ENCODE measurements at places on chromosomes 12 and 14.

- DNase-seq = no peak
Observed at GRCh38 chr12:82800185-82800584, 113.5 kb downstream of the TMTC2 start.

GRCh38 chr12:124369827-124370378, 75.0 kb downstream of the RFLNA start:
- no peak for DNase-seq

GRCh38 chr14:36767603-36768281, 106.1 kb downstream of the PAX9 start:
- DNase-seq = no peak

DNA sequence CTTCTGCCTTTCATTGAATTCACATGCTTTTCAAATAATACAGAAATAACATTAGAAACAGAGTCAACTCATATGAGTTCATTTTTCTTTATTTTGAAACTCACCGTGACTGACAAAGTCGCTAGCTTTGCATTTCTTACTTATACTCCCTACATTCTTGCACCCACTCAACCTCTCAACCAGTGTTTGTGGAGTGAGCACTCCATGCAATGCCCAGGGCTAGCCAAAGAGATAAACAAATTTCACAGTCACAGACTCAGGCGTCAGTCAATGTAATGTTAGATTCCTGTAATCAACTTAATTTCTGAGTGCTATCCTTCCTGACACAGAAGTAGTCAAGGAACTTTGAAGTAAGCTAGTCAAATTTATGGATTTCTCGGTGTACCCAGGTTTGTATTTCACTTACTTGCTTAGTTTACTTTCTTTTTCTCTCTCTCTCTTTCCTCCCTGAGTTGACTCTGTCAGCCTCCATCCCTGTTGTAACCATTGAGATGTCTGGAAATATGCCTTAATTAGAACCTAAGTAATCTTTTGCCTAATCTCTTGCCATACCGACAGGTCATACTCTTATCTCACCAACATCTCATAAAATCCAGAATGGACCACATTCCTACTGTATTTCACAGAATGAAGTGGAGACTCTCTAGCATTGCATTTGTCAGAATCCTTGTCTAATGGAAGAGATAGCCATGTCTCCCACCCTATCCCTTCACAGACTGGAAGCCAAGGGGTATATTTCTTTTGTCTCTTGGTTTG, 413.0 kb downstream of the AEBP2 start:
- DNase-seq = no peak

DNA sequence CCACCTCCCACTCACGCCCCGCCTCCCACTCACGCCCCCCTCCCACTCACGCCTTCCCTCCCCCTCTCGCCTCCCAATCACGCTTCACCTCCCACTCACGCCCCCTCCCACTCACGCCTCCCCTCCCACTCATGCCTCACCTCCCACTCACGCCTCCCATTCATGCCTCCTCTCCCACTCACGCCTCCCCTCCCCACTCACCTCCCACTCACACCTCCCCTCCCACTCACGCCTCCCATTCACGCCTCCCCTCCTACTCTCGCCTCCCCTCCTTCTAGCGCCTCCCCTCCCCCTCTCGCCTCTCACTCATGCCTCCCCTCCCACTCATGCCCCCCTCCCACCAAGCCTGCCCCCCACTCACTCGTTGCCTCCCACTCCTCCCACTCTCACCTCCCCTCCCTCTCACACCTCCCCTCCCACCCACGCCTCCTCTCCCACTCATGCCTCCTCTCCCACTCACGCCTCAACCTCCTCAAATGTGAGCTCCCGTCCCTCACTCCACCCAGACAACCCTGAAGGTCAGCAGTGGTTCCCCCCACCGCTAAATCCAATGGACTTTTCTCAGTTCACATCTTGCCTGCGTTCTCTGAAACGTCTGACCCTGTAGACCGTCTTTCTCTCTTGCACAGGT, 39.8 kb downstream of the TMEM63C start:
- DNase-seq = no peak

- no peak for DNase-seq
Observed at GRCh38 chr12:83386527-83387264, 700.0 kb downstream of the TMTC2 start.

GRCh38 chr12:76706761-76707160, 57.2 kb upstream of the ZDHHC17 start:
- DNase-seq = no peak

GRCh38 chr12:51721282-51721940, 127.1 kb downstream of the FIGNL2 start:
- no peak for DNase-seq

GRCh38 chr12:64190140-64190539, 32.0 kb downstream of the KICS2 start:
- DNase-seq = no peak

- DNase-seq = no peak
Observed at GRCh38 chr14:75395862-75396261, 32.0 kb upstream of the JDP2 start.

DNA sequence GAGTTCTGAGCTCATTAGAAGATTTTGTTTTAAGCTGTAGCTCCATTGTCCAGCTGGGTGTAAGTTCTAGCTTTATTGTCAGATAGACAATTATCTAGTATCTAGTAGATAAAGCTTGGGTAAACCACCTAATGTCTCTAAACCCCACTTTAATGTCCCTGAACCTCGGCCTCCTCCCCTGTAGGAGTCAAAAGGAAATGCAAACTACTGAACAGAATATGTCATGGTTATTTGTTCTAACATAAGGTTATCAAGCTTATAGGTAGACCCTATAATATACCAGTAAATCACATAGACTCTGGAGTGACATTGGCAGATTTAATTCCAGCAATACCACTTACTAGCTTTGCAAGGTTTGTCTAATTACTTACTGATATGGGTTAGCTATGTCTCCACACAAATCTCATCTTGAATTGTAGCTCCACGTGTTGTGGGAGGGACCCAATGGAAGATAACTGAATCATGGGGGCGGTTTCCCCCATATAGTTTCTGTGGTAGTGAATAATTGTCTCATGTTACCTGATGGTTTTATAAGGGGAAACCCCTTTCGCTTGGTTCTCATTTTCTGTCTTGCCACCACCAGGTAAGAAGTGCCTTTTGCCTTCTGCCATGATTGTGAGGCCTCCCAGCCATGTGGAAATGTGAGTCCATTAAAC, 29.4 kb downstream of the BCAT1 start:
- DNase-seq = no peak

GRCh38 chr12:130583317-130583716, 132.8 kb downstream of the RIMBP2 start:
- DNase-seq = no peak

DNA sequence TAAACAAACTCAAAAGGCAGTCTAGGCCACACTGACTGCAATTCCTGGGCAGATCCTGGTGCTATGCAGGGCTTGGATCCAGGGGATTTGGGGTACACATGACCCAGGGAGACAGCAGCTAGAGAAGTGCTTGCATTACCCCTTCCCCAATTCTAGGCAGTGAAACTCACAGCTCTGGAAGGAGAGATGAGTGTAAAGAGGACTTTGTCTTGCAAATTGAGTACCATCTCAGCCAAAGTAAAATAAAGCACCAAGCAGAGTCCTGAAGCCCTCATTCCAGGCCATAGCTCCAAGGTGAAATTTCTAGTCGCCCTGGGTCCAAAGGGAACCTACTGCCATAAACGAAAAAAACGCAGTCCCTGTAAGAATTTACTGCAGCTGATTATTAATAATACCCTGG, 644.9 kb upstream of the FLRT2 start:
- no peak for DNase-seq

DNA sequence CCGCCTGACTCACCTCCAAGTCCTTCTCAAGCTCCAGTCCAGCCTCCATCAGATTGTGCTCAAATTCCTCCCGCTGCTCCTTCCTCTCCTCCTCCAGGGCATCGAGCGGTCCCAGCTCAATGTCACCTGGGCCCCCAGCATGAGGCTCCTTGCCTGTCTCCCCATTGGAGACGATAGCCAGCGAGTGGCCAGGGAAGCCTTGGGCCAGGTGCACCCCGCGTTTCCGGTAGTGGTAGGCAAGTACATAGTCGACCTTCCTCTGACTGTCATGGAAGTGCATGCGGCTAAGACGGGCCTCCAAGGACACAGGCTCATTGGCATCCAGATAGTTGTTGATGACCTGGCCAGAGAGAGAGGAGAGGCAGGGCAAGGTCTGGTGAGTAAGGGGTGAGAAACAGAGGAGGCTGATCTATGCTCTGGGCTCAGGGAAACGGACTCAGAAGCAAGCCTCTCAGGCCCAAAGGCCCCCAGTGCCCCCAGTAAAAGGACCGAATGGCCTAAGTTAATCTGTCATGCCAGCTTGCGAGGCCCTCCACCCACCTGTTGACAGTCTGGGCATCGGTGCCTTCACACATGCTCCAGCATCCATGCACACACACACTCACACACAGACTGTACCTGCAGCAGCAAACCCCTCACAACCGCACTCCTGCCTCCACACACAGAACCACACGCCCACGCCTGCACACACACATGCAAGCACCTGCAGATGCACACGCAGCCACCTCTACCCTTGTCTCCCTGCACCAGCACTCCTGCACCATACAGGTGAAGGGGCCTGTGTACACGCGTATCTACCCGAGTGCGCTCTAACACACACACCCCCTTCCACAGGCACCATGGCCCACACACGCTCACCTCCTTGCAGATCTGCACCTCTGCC, 23.8 kb downstream of the ANO2 start:
- DNase-seq = no peak

DNA sequence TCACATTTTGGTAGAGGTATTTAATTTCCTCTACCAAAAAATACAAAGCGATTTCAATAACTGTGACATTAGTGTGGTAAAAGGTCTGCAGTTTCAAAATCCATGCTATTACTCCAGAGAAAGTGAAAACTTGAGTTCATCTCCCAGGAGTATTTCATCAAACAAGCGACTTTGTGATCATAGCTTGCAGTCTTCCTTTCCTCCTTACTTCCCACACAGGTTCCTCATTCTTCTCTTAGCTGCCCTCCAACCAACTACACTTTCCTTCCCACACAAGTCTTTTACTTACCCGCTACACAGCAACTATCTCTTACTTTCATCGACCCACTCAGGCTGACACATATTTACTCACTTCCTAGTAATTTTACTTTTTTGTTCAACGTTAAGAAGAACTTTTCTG, 413.4 kb upstream of the USP15 start:
- DNase-seq = no peak

DNA sequence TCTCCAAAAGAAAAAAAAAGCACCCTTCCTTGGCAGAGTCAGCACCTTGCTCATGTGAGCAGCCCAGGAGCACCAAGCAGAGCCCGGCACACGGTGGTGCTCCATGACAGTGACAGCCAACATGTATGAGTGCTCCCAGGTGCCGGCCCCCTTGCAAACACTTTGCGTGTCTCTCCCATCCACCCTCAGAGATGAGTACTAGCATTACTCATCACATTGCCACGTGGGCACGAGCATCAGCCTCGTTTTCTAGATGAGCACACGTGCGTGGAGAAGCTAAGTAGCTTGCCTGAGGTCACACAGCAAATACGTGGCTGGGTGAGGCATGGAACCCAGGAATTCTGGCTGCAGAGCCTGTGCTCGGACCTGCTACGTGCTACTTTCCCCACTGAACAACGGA, 177.9 kb upstream of the PRMT8 start:
- DNase-seq = peak; percentile 73

GRCh38 chr12:68529466-68529865, 81.2 kb upstream of the RAP1B start:
- DNase-seq = no peak

GRCh38 chr12:31370531-31371255, 44.7 kb upstream of the SINHCAF start:
- DNase-seq = no peak

DNA sequence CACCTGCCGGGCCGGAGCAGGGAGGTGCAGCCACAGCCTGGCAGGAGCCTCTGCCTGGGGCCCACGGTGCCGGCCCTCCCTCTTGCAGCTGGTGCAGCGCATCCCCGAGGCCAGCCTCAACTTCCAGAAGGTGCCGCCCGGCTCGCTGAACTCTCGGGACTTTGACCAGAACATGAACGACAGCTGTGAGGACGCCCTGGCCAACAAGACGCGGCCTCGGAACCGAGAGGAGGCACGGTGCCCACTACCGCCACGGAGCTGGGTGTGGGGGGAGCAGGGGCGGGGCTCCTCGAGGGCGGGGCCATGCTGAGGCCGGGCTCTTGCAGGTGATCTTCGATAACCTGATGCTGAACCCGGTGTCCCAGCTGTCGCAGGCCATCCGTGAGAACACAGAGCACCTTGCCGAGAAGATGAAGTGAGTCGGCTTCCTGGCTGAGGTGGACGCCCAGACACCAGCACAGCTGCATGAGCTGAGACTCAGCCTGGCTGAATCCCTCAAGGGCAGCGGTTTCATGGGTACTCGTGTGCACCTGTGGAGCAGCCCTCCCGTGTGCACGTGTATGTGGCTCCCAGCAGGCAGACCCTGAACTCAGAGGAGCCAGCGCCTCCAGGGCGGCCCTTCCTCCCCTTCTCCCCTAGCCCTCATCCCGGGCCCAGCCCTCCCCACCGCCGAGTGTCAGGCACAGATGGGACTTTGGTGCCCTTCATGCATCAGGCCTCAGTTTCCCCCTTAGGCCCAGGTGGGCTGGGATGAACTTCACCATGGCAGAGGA, 28.6 kb downstream of the CEP170B start:
- no peak for DNase-seq

DNA sequence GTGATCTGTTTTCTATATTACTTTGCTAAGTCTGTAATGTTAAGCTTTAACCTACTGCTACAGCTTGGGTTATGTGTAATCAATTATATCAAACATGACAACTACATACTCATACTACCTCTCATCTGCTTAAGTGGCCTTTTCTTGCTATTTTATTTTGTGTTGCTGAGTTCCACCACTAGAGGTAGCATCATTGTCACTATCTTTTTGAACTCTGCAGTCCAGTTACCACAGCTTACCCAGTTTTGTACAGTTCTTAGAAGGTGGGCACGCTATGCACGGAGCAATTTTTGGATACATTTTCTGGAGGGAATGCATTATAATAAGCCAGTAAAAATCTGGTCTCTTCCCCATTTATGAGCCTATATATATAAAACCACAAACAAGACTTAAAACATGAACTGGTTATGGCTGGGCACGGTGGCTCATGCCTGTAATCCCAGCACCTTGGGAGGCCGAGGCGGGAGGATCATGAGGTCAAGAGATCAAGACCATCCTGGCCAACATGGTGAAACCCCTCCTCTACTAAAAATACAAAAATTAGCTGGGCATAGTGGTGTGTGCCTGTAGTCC, 48.5 kb downstream of the SAV1 start:
- no peak for DNase-seq

- DNase-seq = no peak
Observed at GRCh38 chr12:128856035-128856790, 2.9 kb downstream of the GLT1D1 start.

- no peak for DNase-seq
Observed at GRCh38 chr12:130826151-130826801, 12.8 kb downstream of the STX2 start.

- DNase-seq = no peak
Observed at GRCh38 chr12:3333991-3334391, 157.0 kb upstream of the PRMT8 start.
